GM04503 (cell line): ENCODE measurements at places on chromosomes 7 and 10.

- DNase-seq = no peak
These were observed 30.2 kb downstream of the LRRC27 start for GRCh38 chr10:132362151-132362611.

GRCh38 chr10:30254926-30255325 is 94.2 kb downstream of the MTPAP start:
- no peak for DNase-seq

- DNase-seq = no peak
These were observed 27.4 kb upstream of the GDI2 start for GRCh38 chr10:5840314-5841307.

DNA sequence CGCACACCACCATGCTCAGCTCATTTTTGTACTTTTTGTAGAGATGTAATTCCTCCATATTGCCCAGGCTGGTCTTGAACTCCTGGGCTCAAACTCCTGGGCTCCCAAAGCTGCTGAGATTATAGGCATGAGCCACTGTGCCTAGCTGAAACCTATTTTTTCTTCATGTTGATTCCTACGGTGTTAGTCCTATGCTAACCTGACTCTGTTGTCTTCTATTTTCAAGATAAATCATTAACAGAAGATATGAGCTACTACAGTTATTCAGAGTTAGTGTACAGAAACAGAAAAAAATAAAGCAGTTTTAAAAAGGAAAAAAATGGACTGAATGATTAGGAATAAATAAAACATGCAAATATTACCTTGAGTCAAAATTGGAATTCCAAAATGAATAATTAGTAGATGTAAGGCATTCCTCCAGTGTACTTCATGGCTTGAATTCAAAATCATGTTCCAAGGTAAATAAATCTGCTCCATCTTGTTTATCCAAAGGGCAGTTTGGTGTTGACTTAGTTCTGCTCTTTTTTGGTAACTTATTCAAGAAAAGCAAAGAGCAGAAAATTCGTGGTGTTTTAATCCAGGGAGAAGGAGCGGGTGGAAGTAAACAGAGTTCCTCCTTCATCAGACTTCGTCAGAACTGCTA is 185.8 kb downstream of the CACNB2 start:
- no peak for DNase-seq

DNA sequence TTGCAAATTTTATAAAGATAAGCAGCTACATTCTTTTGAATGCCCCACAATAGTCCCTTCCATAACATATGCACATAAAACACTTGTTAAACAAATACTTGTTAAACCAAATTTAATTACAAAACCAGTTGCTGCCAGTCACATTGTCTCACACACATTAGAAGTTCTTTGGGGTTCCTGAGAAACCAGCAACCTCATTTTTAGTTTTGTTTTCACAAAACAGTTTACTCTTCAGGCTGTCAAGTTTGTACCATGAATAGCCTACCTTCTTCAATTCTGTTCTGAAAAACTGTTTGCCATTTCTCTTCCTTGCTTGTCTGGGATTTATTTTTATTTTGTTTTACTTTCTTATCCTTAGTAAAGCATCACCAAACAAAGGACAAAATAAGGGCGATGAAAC is 176.5 kb upstream of the PHF14 start:
- no peak for DNase-seq

- no peak for DNase-seq
These were observed 2.1 kb downstream of the PDK4 start for GRCh38 chr7:95594185-95594584.

- no peak for DNase-seq
These were observed 309.4 kb downstream of the TWIST1 start for GRCh38 chr7:18808026-18808425.

DNA sequence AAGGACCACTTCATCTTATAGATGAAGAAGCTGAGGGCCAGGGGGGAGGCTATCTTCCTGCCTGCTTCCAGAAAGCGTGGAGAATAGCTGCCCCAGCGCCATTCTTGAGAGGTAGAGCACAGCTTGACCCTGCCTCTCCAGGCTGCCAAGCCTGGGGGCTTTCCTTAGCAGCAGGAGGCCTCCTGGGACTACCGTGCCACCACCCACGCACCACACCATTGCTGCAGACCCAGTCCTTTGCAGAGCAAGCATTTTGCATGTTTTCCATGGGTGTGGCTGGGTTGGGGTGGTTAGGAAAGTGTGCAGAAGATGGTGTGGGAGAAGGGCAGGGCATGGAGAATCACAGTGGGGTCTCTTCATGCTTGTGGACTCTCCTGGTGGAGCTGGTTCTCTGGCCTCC is 64.9 kb downstream of the TBXAS1 start:
- DNase-seq = no peak

DNA sequence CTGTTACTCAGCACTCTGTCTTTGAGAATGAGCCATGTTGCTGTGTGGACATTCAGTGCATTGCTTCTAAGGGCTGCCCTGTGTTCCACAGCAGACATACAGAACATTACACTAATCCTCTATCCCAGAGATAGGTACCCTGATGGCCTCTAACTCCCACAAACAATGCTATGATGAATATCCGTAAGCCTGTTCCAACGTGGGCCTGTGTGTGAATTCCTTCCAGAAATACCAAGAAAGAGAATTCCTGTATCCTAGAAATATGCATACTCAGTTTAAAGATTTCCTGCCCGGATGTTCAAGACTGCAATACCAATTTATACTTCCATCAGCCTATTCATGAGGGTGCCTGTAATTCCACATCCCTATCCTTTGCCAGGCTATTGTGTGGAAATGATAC is 21.3 kb upstream of the ST8SIA6 start:
- no peak for DNase-seq

GRCh38 chr7:92461027-92462003 is 14.0 kb downstream of the GATAD1 start:
- no peak for DNase-seq

DNA sequence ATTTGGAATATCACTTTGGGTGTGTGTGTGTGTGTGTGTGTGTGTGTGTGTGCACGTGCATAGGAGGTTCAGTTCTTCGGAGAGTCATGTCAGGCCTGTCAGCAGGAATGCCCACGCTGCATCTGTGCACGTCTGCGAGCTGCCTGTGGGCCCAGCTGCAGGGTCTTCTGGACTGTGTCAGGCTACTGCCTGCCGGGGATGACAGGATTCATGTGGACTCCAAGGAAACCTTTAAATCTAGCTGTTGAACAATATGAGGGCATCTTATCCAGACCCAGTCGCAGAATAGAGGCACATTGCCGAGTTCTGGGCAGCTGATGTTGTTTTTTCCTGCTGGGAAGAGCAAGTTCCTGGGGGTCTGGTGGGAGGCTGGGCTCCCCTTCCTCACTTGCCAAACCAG is 19.0 kb downstream of the AQP1 start:
- DNase-seq = no peak
